ENCODE measurements at places on chromosomes 5 and 9.

- DNase-seq = peak; percentile 76
These were observed 56.6 kb downstream of the RGS3 start for GRCh38 chr9:113520109-113520642.

GRCh38 chr5:174606646-174607045, 117.7 kb upstream of the MSX2 start:
- DNase-seq = no peak

GRCh38 chr5:102713682-102714231, 41.3 kb upstream of the PAM start:
- DNase-seq = no peak

GRCh38 chr9:129838707-129839259, 3.5 kb downstream of the USP20 start:
- DNase-seq = no peak

DNA sequence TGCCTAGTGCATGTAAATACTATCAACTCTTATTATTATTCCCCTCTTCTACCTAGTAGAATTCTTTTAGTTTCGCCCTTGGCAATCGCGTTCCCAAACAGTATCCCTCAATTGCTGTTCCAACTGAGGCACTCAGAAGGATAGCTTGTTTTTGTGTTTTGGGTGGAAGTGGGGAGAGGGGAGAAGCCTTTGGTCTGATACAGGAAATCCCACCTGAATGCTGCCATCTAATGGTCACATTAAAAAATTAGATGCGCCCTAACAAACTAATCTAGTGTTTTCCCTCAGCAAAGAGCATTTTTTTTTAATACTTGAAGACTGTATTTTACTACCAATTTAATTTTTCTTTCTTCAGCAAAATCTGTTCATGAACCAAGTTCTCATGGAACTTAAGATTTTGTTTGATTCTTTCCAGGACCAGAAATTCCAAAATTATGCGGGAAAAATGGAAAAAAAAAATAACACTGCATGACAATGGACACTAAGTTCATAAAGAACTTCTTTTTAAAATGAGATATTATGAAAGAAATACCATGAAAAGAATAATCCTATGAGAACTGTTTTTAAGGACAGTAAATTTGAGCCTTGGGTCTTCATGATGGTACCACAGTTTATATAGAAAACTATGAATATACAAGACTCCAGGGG, 22.2 kb upstream of the GLDC start:
- DNase-seq = no peak

GRCh38 chr5:150734579-150735384, 24.0 kb downstream of the DCTN4 start:
- no peak for DNase-seq

- peak; percentile 59 for DNase-seq
These were observed 144.6 kb downstream of the CACNA1B start for GRCh38 chr9:138022121-138022741.

DNA sequence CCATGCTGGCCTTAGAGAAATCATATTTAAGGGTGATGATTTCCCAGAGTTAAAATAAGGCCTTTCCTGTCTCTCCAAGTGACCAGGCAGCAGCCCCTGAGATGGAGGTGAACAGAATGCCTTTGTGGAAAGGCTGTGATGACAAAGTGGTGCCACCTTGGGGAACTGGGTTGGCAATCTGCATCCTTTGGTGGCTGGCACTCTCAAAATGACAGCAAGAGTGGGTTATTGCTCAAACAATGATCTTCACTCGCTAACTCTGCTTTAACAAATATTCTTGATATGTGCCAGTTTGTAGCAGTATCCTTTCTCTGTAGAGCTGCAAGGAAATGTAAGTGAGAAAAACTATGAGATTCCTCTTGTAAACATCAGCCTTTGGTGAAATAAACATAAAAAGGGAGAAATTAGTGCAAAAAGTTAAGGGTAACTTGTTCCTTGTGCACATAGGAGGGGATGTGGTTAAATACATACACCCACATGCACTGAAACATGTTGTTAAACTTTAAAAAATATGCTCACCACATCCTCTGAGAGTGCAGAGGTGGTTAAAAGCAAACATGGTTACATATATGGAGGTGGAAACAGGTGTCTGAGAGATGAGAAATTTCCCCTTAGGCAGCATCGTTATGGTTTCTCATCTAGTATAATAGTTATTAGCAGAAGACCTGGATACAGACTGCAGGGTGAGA, 373.4 kb upstream of the CTNND2 start:
- DNase-seq = no peak

DNA sequence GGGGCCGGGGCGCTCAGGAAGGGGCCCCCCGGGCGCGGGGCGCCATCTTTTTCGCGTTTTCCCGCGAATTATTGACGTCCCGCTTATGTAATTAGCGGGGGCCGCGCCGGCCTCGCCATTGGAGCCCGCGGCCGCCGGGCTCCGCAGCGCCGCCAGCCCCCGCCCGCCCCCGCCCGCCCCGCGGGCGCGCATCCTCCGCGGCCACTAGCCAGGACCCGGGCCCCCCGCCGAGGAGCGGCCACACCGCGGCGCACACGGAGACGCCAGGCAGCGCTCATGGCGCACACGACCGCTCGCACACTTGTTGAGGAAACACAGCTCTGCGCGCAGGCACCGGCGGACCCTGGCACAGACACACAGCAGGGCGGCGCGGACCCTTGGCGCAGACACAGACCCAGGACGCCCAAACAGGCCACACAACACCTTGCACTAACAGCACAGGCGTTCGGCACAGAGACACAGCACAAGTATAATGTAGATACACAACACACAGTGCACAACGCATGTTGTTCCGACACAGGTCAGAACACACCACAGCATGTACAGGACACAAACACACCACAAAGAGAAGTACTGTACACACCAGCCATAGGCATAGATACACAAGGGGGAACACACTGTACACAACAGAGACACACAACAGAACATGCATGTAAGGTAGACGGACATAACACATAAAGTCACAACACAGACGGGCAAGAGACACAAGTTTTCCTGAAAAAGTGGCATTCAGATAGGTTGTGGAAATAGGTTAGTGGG, 467 bp upstream of the PHF19 start:
- DNase-seq = peak; percentile 86

GRCh38 chr9:136075881-136076678, 19.0 kb downstream of the NACC2 start:
- no peak for DNase-seq

DNA sequence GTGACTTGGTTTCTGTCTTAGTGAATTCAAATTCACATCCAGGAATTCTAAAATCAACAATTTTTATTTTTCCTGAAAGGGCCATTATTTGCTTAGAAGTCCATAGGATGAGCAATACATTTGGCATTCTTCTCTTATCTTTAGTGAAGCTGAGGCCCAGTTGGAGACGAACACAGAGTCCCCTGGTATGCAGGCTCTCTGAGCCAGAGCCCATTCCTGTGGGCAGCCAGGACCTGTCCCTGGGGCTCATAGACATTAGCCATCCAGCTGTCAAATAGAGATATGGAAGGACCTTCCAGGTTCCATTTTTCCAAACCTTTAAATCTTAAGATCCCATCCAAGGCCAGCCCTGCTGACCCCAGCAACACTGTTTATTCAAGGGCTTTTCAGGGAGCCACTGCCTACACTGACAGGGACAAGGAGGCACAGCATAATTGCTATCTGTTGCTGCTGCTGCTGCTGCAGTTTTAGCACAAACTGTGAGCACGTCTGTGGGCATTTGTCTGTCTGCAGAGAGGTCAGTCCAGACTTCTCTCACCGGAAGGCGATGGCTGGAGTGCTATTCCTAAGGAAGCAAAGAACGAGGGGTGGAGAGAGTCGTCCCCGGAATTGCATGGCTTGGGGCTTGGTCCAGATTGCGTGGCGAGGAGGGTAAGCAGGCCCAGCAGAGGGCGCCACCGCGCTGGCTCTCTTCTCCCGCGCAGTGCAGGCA, 639.0 kb downstream of the CCDC171 start:
- peak; percentile 70 for DNase-seq

DNA sequence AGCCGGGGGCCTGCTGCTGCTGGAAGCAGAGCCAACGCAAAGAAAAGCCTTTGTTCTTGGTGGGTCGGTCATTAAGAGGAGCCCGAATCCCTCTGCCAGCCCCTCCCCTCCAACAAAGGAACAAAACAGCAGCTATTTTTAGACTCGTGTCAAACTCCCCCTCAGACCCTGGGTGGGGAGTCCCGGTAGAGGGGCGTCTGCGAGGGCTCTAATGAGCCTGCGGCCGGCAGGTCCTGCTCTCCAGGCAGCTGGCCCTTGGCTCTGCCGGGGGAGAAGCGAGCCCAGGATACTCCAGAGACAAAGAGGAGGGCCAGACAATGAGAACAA, 114.0 kb downstream of the LHX2 start:
- DNase-seq = no peak

DNA sequence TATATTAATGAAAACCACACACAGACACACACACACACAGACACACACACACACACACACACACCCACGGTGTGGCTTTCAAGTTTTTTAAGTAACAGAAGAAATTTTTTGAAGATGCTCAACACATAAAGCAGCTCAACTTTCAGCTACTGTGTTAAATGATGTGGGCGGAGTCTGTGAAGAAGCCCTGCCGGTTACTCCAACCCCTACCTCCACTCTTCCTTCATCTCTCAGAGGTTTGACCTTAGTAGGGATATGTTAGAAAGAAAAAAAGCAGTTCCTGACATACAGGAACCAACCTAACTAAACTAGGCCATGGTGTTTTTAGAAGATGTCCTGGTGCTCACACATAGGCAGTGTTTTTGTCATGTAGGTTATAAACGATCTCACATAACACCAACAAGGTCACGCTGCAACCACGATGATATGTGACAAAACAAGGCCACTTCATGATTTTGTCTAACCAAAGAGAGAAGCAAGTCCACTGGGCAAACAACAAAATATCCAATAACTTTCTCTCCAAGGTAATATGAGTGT, 112.8 kb downstream of the EMB start:
- no peak for DNase-seq

DNA sequence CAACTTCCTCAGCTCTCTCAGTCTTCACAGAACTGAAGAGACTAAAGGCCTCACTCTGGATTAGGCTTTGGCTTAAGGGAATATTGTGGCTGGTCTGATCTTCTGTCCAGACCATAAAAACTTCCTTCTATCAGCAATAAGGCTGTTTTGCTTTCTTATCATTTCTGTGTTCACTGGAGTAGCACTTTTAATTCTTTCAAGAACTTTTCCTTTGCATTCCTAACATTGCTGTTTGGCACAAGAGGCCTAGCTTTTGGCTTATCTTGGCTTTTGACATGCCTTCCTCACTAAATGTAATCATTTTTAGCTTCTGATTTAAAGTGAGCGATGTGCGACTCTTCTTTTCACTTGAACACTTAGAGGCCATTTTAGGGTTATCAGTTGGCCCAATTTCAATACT, 88.7 kb upstream of the ACOT12 start:
- no peak for DNase-seq

DNA sequence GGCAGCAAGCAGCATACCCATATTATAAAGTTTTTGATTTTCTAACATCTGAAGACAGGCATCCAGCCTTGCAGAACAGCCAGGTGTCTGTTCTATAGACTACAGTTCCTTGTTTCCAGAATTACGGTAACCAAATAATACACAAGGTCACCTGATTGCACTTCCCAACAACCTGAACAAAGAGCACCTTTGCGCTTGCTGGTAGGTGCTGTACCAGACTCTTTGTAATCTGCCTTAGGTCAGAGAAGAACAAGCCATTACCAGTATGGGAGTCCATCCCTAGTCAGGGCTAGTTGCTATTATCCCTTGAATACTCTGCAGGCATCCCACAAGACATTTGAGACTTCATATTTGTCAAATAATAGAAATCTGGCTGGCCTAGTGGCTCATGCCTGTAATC, 256.2 kb downstream of the ARRDC3 start:
- no peak for DNase-seq

DNA sequence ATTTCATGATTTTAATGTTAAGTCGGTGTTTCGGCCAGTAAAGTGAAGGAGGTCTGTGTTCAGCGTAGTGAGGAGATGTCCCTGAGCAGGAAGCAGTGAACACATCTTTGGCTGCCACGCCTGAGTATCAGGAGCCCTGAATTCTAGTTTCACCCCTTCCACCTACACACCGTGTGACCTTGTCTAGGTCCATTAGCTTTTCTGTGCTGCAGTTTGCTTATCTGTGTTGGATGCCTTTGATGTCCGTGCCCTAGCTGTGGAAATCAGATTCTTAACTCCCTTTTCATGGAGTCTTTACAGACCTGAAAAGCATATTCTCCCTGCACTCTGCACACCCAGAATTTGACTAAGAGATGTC, 601 bp downstream of the FBXO38 start:
- DNase-seq = no peak

DNA sequence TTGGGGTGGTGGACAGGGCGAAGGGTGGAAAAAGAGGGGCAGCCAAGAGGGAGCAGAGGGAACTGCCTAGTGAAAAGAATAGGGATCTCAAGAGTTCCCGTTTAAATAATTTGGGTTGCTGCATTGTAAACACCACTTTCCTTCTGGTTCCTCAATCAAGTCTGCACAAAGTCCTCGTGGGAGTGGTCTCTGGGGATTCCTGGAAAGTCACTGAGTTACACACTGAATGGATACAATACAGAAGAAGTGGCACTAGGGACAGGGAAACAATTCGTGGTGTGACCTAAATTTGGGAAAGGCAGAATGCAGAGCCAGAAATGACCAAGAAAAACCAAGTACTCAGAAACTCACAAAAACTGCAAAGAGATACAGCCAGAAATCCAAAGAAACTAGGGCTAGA, 161.7 kb downstream of the CDK5RAP2 start:
- DNase-seq = no peak

- DNase-seq = no peak
These were observed 69.8 kb upstream of the TNFSF8 start for GRCh38 chr9:115000217-115000639.

Measured in activated CD8-positive, alpha-beta memory T cell treated with anti-CD3 and anti-CD28 coated beads for 24 hours (primary cell).